Adipose tissue (tissue), 3 donors: ENCODE measurements at places on chromosomes 11 and 22. TPM values are rescaled to one million over a fixed set of nuclear protein-coding genes. Genes with fewer than 3 reads are reported as not detected.

Gene SCGB1A1
- polyA plus RNA-seq: not detected

Gene TTC28
- polyA plus RNA-seq: 8.3 TPM

Gene PGA5
- polyA plus RNA-seq: 467 TPM

Gene CSNK2A3
- 0.34 TPM for polyA plus RNA-seq

Gene KRTAP5-11
- not detected for polyA plus RNA-seq

Gene GLYATL1B
- polyA plus RNA-seq: not detected

Gene OR52I2
- not detected for polyA plus RNA-seq

Gene BATF2
- 1.2 TPM for polyA plus RNA-seq

Gene PICALM
- polyA plus RNA-seq: 113 TPM

Gene AIFM3
- polyA plus RNA-seq: 0.79 TPM

Gene GRK3
- polyA plus RNA-seq: 17.6 TPM

Gene PKNOX2
- 3.5 TPM for polyA plus RNA-seq

Gene NNMT
- polyA plus RNA-seq: 1,163 TPM

Gene OR4C3
- polyA plus RNA-seq: not detected

Gene AQP11
- 1.9 TPM for polyA plus RNA-seq

Gene C11orf86
- 0.08 TPM for polyA plus RNA-seq
